HepG2 (cell line): ENCODE measurements at places on chromosomes 2 and 18. TPM values are rescaled to one million over a fixed set of nuclear protein-coding genes. Genes with fewer than 3 reads are reported as not detected.

GNLY gene
- total RNA-seq, result not detected in 2 replicates

SLC14A1 gene
- total RNA-seq, result not detected in 2 replicates

ZNF892 gene
- total RNA-seq, result 0.21 TPM in 1 of 2 replicates, not detected in the other

SLC38A11 gene
- 9.2 and 14.0 TPM in 2 replicates for total RNA-seq

NEU4 gene
- total RNA-seq, result 104 and 107 TPM in 2 replicates

UGT1A10 gene
- total RNA-seq, result 0.10 TPM in 1 of 2 replicates, not detected in the other

PUM2 gene
- 69.6 and 94.7 TPM in 2 replicates for total RNA-seq

CCBE1 gene
- total RNA-seq, result not detected in 2 replicates

NEUROD1 gene
- not detected in 2 replicates for total RNA-seq

DNA sequence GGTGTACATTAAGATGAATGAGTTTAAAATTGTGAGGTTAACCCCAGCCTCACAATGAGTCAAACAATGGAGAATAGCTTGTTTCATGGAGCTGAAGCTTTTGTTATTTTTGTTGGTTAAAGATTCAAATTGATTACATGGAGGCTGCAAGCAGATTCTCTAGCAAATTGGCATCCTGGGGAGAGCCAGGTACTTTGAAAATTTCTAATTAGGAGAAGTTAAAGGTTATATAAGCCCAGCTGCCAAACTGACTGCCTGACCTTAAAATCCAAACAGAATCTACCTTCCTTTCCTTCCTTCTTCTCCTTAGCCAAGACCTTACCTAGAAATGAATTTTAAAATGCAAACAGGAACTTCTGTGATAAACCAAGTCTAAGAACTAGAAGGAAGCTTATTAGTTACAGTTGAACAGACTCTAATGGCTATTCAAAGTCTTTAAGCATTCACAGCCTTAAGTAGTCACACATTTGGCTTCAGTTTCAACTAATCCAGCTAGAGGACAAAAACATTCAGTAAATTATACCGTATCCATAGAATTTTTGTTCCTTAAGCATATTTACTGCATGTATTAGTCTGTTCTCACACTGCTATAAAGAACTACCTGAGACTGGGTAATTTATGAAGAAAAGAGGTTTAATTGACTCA is 31.5 kb upstream of the PGAP1 start:
- DNase-seq, result no peak

GRCh38 chr2:217247476-217247875 is 387.6 kb upstream of the TNP1 start:
- no peak for DNase-seq

GRCh38 chr2:106961328-106961727 is 75.4 kb upstream of the ST6GAL2 start:
- no peak for DNase-seq

DNA sequence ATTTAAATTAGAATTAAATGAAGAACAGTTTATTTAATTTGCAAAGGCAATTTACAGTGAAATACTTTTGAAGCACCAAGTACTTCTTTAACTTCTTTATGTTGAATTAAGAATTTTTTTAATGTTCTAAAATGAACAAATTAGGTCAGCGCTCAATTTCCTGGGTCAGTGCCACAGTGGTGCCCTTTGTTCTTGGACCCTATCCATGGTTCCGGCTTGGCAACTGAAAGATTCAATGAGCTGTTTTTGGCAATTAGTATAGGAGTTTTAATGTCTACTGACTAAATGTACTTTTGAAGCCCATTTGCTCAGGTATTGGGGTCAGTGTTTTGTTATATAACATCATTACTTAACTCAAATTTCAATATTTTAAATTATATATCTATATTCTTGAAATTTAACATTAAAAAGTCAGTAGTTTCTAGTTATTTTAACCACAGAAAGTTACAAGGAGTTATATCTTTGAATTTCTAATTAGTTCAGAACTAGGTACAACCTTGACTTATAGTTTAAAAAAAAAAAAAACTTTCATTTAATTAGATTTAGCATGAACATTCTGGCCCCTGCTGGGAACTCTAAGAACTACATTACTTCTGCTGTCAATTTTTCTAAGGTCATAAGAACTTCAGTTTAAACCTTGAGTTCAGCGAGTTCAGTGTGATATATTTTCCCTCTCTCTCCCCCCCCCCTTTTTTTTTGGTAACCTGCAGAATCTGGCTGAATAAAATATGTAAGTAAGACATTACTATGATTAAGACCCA is 7.6 kb upstream of the MSTN start:
- peak; percentile 68 for DNase-seq

DNA sequence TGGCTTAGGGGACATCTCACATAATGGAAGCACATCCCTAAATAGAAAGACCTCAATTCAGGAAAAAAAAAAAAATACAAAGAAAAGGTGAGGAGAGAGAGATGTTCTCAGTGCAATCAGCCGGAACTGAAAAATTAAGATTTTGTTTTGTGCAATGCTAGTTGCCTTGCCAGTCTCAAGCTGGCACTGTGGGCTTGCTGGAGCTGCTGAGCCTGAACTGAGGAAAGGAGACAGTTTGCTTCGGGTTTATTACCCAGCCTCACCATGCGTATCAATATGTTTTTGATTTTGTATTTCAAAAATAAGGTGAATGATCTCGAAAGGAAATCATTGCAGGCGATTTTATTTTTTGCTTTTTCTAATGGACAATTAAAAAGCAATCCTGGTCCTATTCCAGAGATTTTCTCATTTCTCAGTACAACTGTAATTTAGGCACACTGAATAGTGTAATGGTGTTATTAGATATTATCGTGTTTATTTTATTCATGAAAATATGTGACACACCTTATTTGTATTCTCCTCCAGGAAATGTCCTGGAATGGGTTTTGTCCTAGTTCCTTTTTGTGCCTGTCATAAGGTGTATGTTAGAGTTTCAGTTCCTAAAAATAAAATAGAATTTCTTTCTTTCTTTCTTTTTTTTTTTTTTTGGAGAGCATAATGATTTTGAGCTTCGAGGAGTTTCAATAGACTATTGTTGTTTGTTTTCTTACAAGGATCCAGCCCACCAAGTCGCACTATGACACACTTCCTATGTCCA is 72.8 kb upstream of the ZEB2 start:
- no peak for DNase-seq

GRCh38 chr2:191020742-191021381 is 6.9 kb upstream of the STAT1 start:
- DNase-seq, result peak; percentile 71

GRCh38 chr2:240467149-240467642 is 31.7 kb downstream of the GPC1 start:
- no peak for DNase-seq

- no peak for DNase-seq
These were observed 133.7 kb downstream of the KLHL29 start for GRCh38 chr2:23518481-23519333.

DNA sequence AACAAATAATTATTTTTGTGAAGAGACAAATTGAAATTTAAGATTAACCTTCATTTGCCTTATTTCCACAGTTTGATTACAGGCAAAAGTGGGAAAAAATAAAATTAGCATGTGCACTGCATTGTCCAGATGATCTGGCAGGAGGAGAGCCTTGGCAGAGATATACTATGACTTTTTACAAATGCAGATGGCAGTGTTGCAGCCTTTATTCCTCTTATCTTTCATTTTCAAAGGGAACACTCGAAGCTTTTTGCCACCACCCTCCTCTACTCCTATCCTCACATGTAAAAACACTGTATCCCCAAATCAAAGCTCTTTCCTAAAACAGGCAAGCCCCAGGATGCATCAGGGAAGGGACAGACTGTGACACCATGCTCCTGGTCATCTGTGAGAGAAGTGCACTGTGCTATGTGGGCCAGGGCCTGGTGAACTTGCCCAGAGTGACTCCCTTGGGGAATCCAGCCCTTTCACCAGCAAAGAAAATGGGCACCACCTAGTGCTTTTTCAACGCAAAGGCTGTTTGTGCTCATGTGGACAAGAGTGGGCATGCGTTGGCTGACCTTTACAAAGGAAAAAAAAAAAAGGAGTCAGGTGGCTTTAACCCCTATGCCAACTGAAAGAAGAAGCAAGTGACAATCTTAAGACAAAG is 74.7 kb upstream of the ETAA1 start:
- peak; percentile 65 for DNase-seq

- DNase-seq, result no peak
These were observed 44.3 kb upstream of the GLI2 start for GRCh38 chr2:120691410-120691809.

DNA sequence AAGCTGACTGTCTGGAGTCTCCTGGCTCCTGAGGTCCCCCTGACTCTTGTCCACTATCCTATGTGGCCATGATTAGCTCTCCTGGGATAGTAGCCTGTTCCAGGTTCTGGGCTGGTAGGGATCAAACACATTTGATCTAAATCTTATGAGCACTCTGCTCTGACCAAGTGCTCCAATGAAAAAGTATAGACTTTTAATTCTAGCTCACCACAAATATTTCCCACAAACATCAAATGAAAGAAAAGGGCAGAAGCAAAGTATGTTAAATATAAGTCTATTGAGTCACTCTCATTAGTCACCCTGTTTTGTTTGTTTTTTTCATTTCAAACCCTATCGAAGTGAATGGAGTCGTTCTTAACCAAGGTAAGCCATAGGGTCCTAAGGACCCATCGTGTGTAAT is 39.7 kb upstream of the NEDD4L start:
- DNase-seq, result peak; percentile 61

GRCh38 chr2:229071292-229071976 is 199.7 kb downstream of the PID1 start:
- DNase-seq, result no peak

- DNase-seq, result no peak
These were observed 1363.2 kb upstream of the ACVR2A start for GRCh38 chr2:146481629-146482028.

- no peak for DNase-seq
These were observed 41.3 kb upstream of the EGR4 start for GRCh38 chr2:73334620-73335019.

- DNase-seq, result no peak
These were observed 177.0 kb upstream of the CCDC68 start for GRCh38 chr18:55136258-55136657.

DNA sequence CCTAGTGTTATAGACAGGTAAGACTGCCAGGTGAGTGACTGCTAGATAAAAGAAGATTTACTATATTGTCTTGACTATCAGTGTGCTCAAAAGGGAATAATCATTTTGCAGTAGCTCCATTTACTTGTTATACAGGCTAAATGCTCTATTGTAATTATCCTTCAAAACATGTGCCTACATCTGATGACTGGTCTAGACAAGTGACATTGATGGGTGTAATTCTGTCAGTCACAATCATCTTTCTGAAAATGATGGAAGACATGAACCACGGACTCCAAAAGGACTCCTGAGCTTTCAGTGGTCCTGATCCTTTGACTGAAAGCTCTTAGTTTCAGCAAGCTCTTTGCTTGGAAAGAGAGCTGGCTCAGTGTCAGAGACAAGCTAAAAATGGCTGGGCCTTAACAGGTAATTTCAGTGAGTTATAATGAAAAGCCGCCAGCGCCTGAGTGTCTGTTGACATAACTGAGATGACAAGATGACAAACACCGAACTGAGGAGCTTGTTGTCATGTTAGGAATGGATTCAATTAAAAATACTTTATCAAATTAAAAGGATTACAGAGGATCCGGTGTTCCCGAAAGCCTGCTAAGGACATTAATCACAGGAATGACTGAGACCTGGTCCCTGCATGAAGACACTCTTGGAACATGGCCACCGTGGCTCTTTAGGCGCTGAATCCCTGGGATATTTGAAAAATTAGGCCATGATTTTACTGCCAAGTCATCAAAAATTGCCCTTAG is 141.7 kb downstream of the CMPK2 start:
- DNase-seq, result no peak

- no peak for DNase-seq
These were observed 10.3 kb downstream of the SCN1A start for GRCh38 chr2:166117491-166117890.

DNA sequence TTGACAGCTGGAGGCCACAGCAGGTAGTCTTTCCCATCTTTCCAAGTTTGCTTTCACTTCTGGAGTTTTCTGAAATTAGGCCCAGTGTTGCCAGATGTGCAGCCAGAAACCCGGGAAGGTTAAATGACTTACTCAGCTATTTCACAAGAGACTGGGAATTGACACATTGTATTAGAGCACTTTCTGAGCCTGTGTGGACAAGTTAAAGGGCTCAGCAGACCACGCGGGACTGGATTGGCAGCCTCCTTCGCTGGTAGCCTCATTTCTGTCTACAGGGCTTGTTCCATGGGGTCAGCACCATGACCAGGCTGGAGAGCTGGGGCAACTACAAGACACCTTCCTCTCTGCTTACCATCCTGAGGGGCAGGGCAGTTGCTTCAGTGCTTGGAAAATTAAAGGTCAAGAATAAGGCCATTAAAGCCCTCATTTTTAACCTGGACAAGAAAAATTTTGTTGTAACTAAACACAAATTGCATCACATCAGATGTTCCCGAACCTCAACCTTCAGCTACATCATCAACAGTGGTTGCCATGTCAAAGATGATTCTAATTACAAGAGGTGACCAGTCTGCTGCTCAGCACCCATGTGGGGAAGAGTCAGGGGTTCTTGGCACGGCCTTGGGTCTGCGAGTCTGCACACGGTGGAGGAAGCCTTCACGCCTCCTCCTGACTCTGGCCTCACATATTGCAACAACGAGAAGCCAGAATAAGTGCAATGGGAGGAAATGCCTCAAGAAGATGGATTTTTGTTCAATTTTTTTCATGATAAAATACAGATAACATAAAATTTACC is 279.5 kb upstream of the RAB6C start:
- no peak for DNase-seq

- no peak for DNase-seq
These were observed 93.5 kb upstream of the OTOS start for GRCh38 chr2:240233885-240234502.

GRCh38 chr2:28273751-28274150 is 118.9 kb upstream of the FOSL2 start:
- DNase-seq, result no peak

DNA sequence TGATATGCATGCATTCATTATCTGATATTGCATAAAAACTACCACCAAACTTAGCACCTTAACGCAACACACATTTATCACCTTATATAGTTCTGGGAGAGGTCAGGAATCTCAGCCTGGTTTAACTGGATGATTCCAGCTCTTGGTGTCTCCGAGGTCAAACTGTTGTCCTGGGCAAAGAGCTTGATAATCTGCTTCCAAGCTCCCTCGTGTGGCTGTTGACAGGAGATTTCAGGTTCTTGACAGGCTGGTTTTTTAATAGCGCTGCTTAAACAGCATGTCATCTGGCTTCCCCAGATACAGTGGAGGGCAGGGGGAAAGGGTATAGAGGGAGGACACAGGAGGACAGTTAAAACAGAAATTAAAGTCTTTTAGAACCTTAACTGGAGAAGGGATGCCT is 785.0 kb downstream of the CNTNAP5 start:
- DNase-seq, result peak; percentile 60

GRCh38 chr2:14942987-14943386 is 310.5 kb downstream of the LRATD1 start:
- no peak for DNase-seq

GRCh38 chr2:53668624-53669026 is 99.0 kb upstream of the CHAC2 start:
- DNase-seq, result no peak
